ENCODE measurements at places on chromosomes 12 and 14. TPM values are rescaled to one million over a fixed set of nuclear protein-coding genes. Genes with fewer than 3 reads are reported as not detected.

The ACOT4 gene
- total RNA-seq = 0.44 TPM

The P2RX2 gene
- not detected for total RNA-seq

The OR6C6 gene
- total RNA-seq = not detected

The ZNF705A gene
- not detected for total RNA-seq

DNA sequence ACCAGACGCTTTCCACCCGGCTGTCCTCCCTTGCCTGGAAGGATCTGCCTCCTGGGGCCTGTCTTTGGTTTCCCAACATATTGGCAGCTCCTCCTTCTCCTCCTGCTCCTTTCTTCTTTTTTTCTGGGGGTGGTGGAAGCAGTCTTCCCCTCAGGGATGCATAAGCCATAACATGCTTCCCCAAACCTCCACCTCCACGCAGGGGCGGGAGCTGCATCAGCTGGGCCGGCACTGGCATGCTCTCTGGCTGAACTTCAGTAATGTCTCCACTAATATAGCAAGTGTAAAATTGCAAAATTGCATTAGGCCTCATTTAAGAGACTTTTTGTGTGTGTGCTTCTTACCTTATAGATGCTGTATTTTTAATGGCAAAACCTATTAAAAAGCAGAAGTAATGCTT is 58.6 kb downstream of the GLT1D1 start:
- DNase-seq = no peak

DNA sequence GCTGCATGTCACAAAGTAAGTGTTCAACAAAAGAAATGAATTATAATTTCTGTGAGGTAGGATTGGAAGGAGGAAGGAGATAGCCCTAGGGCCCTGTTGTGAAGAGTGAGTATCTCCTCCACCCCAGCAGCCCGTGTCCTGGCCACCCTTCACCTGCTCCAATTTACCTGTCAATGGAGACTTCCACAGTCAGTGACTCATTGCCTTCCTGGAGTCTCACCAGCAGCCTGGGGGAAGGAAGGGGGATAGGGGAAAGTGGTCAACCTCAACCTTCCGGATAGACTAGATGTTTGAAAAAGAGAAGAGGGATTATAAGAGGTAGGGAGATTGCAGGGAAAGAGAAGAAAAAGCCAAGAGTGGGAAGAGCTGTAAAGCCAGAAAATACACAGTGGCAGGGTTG is 9.2 kb downstream of the STAT2 start:
- no peak for DNase-seq

GRCh38 chr12:107349008-107349747 is 255.8 kb upstream of the CRY1 start:
- DNase-seq = peak; percentile 9

GRCh38 chr14:95510804-95511203 is 5.6 kb downstream of the SYNE3 start:
- DNase-seq = no peak

DNA sequence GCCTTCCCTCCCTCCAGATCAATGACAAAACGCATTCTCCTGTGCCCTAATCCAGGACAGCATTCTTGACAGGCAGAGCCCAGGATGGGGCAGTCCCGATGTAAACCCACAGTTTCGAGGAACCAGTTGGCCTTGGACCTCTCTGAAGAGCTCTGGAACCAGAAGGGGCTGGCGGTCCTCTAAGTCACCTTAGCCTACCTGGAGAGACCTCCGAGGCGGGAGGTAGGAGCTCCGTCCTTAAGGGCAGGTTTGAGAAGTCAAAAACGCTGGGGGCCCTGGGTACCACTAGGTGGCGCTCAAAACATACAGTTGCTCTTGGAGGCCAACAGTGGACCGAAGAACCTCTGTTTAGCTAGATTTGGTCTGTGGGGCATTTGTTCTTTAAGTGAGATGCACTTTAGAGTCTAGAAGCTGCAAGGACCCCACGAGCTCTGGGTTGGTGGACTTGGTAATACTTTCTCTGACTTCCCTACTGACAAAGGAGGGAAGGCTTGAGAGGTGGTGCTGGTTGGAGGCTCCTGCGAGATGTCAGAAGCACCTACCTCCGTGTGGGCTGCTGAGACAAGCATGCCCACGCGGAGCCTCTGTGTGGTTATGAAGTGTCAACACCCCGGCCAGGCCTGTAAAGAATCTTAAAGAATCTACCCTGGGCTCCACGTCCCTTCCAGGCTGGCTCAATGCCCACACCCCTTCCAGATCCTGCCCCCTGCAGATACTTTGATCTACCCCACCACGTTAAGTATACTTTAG is 74.8 kb upstream of the CHST11 start:
- peak; percentile 81 for DNase-seq
